ENCODE measurements at places on chromosomes 16 and 17.

- no peak for DNase-seq
These were observed 20.0 kb downstream of the AARSD1 start for GRCh38 chr17:42944211-42944610.

GRCh38 chr17:45361451-45361850 lies 44.6 kb upstream of the MAP3K14 start:
- DNase-seq = no peak

- DNase-seq = peak; percentile 51
These were observed 20.8 kb downstream of the GGA3 start for GRCh38 chr17:75240394-75241142.

GRCh38 chr16:56960681-56961281 lies 969 bp upstream of the CETP start:
- DNase-seq = no peak

GRCh38 chr16:77807-78443 lies at the start of gene MPG:
Gene MPG (plus strand): TSS chr16:78225. CDS start chr16:78310, 85 bp downstream.
- peak; percentile 84 for DNase-seq

- DNase-seq = peak; percentile 81
These were observed 62.4 kb downstream of the BAIAP2 start for GRCh38 chr17:81097134-81097942.

- peak; percentile 75 for DNase-seq
These were observed 4.0 kb downstream of the C1QTNF1 start for GRCh38 chr17:79027925-79028491.

DNA sequence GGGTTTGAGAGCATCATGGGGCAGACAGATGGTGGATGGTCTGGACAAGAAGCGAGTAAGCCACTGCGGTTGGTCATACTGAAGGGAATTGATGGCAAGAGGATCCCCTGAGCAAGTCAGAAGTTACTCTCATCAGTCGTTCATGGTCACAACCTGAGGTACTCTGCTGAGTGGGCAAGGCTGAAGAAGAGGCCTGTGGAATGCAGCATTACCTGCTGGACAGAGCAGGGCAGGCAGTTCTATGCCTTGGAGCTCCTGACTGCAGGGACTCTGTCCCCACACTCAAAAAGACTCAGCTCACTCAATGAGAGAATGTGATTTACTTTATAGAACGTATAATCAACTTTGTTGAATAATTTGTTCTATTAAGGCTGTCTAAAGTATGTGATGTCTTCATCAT lies 28.3 kb downstream of the ALDH3A2 start:
- DNase-seq = no peak

DNA sequence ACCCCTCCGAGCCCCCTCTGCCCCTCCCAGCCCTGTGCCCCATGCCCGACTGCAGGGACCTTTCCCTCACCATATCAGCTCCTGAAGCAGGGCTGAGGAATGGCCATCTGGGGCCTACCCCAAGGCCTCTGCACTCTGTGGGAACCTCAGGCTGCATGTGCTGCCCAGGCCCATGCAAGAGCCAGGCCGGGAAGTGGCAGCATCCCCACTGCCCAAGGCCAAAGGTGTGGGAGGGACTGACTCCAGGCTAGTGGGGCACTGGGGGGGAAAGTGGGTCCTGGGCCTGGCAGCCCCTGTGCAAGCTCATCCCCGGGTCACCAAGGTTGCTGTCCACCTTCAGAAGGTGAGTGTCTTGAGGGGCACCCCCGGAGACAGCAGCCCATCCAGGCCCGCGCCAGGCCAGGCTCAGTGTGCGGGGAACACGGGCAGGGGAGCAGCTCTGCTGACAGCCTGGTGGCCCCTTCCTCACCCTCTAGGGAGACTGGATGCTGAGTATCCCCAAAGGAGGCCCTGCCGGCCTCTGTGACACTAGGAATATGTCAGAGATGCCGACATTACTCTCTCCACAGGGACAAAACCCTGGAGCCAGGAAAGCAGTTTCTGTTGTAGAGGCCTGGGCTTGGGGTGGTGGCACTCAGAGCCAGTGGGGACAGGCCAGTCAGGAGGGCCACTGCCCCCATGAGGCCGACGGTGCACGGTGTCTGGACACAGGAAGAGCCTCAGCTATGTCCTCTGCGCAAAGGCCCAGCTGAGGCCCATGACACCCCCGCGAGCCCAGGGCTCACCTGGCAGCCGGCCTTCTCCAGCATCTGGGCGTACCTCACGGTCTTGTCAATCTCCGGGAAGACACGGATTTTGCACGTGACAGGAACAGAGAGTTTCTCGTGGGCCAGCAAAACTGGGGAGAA lies 3.3 kb downstream of the DUS1L start:
- DNase-seq = no peak

DNA sequence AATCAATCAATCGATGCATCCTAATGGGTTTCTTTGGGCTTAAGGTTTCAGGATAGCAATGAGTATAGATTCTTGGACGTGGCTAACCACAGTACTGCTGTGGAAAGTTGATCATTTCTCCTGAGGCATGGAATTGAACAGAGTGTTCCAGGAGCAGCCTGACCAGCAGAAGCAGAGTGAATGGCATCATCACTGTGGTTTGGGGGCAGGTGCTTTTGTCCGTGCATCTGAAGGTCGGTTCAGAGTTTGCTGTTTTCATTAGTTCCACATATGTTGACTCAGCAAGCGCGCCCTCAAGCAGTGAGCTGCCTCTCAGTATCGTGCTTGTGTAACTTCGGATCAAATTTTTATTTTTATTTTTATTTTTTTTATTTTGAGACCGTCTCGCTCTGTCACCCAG lies 24.9 kb downstream of the KIAA0513 start:
- no peak for DNase-seq

- DNase-seq = peak; percentile 73
These were observed 24.8 kb downstream of the RAD51D start for GRCh38 chr17:35094902-35095301.

- peak; percentile 67 for DNase-seq
These were observed 2.4 kb downstream of the SERPINF1 start for GRCh38 chr17:1764284-1764683.

All from fibroblast of skin of scalp (primary cell).